ENCODE measurements at places on chromosomes 5 and 9.

- no peak for DNase-seq
Observed at GRCh38 chr9:69121155-69122081, 52.7 kb upstream of the TJP2 start.

DNA sequence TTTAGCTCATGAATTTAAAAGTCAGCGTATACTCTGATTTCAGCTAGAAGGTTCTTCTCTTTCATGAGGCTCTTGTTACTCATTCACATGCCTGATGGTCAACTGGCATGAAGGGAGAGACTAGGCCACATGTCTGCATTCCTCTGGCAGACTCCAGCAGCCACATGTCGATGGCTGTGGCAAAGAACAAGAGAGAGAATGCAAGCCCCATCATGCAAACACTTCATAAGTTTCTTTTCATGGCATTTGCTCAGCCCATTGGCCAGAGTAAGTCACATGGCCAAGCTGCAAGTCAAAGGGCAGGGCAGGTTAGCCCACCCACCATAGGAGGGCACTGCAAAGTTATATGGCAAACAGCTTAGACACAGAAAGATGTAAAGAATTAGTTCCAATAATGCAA lies 5.4 kb downstream of the KCNV2 start:
- DNase-seq: peak; percentile 39

DNA sequence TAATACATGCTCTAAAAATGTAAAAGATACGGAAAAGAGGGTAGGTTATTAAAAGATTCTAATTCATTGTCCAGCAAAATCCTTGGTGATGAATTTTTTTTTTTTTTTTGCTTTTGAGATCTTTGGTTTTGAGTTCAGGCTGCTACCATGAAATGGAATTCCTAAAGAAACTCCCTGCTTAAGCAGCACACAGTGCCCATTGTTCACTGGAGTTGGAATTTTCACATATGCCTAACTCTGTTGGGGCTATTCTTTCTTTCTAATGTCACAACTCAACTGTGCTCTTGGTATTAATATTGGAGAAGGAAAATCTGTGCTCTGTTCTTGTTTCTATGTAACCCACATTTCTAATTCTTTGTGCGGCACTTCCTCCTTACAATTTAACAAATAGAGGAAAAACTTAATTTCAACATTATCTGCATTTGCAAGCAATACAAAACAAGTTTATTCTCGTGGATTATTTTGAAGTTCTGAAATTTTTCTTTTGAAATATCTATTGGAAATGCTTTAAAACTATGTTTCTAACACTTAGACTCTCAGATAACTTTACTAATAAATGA lies 21.6 kb downstream of the MATR3 start:
- DNase-seq: no peak

DNA sequence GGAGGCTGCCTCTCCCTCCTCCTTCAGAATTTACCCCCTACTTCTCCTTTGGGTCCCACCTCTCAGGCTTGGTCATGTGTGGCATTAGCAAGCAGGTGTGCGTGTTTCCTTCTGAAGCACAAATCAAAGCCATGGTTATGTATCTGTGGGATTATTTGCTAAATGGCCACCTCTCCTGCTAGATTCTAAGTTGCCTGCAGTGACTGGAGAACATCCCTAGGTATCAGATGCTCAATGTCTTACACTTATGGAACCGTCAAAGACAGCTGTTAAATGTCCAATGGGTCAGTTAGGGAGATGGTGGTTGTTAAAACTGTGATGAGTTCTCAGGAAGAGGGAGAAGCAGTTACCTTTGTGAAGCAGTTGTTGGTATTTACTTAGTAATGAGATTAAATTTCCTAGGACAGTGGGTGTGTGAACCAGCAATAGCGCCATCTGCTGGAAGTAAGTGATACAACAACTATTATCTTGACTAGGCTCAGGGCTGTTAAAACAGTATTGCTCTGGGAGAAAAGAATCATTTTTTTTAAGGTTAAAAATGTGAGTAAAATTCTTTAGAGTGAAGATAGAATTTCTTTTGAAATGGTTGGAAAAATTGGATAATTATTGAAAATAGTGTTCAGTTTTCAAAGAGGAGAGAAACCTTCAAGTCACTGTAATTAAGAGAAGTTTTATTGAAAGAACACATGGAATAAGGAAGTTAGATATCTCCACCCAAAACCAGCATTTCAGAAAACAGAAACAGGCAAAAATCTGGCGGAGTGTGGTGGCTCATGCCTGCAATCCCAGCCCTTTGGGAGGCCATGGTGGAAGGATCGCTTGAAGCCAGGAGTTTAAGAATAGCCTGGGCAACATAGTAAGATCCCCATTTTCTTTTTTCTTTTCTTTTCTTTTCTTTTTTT lies 71.3 kb downstream of the TMC1 start:
- DNase-seq: peak; percentile 45

DNA sequence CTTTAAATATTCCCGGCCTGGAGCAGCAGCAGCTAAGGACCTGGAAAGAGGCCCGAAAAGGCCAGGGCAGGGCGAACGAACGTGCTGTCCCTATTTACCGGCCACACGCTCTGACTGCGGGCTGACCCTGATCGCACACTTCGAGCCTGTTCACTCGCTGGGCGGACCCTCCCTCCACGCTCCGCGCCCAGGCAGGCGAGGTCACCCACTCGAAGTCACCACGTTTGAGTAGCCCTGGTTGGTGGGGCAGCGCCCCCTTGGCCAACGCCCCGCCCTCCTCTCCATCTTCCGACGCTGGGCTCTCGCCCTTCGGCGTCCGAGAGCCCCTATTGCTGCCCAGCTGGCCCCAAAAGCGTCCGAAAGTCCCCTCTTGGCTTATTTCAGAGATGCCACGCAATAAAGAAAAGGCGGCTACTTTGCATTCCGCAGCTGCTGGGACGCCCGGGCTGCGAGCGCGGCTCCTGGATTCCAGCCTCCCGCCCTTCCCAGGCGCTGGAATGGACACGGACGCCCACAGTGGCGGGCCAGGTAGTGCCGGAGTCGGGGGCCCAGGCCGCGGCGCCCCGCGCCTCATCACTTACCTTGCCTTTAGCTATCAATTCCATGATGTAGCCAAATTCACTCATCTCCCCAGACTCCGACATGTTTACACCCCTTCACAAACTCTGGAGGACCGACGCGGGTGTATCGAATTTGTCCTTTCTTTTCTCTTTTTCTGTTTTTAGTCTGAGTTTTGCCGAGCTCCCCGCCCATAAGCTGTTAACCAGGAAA lies 9.9 kb upstream of the TRIM36 start:
- no peak for DNase-seq

DNA sequence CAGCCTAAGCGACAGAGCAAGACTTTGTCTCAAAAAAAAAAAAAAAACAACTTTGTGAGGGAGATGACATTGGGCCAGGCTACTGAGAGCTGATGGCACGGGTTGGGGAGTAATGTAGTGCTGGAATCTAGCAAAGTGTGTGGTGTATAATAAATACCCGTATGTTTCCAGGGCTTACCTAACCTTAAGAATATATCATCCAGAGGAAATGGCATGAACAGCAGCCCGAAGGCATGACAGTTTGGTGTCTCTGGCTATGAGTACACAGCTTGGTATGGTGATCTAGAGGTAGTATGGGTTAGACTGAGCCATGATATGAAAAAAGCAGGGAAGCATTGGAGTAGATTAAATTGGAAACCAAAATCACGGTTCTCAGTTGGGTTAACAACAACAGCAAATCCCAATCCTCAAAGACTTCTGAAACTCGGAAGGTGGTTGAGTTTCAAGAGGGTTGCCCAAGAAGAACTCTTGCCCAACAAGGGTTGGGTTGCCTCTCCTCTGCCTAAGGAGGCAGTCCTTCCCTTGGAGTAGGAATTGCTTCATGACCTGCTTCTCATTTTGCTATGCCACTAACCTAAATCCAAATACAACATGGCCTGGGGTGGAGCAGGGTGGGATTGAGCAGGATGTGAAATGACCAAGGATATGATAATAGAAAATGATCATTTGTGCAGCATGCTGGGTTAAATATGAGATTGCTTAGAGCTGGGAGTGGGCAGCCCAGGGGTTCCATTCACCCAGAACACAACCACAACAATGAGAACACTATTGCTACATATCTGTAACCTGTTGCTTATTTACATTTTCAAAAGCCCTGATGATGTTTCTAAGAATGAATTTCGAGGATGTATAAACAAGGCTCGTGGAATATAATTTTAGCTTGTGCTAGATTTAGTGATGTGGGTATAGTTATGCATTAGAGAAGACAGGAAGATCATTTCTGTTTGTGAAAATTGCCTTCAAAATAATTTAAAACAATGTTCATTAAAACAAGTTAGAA lies 64.6 kb upstream of the ZFR start:
- no peak for DNase-seq

DNA sequence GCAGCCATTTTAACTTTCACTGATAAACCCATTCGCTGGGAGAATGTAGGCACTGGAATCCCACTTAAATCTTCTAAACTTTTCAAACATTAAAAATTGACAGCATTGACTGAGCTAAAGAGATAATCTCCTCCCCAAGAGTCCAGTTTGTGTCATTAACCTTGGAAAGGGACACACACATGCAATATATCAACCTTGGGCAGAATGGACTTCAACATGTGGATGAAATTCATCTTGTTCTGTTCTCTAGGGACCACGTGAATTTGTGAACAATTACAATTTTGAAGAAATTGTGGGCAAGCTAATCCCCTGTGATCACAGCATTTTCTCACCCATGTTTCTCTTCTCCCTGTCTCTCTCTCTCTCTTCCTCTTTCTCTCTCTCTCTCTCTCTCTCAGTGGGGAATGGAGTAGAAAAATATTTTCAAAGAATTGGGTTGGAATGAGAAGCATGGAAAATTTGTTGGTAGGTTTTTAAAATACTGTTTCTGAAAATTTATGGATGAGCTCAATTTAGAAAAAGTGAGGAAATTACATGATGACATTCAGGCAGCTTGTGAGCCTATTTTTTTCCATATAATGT lies 553.7 kb downstream of the EBF1 start:
- no peak for DNase-seq

DNA sequence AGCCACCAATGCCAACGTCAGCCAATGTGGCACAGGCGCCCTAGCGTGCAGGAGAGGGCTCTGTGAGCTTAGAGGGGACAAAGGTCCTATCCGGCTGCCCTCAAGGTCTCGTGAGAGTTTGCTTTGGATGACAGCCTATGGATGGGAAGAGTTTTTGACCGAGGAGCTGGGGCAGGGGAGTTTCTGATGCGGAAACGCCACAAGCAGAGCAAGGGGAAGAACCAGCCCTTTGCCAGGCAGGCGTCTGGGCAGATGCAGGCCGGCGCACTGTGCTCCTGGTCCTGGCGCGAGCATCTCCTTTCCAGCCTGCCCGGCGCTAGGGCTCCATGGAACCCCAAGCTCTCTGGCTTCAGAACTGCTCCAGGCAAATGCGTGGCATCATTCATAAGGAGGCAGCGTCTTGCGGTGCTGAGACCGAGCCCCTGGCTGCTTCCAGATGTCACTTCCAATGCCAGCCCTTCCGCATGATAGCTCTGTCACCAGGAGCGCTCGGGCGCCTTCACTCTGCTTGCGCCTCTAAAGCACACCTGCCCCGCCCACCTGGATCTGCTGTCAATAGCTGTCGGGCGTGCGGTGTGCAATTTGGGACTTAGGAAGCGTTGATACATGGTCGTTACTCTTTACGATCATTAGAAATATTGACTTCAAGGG lies 374.9 kb upstream of the IRX1 start:
- DNase-seq: no peak

- no peak for DNase-seq
Observed at GRCh38 chr9:27835746-27836145, 262.5 kb upstream of the C9orf72 start.

DNA sequence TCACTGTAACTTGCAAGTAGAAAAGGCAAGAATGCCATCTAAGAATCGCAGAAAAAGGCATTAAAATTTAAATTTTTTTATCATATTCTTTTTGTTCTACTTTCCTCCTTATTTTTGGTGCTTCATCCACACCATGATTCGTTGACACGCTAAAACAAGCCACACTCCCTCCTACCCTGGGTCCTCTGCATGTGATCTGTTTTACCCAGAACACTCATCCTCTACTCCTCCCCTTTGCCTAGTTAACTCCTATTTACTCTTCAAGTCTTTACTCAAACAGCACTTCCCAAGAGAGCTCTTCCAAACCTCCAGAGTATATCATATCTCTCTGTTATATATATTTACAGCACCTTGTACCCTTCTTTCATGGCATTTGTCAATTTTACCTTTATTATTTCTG lies 61.4 kb upstream of the SRP19 start:
- no peak for DNase-seq

DNA sequence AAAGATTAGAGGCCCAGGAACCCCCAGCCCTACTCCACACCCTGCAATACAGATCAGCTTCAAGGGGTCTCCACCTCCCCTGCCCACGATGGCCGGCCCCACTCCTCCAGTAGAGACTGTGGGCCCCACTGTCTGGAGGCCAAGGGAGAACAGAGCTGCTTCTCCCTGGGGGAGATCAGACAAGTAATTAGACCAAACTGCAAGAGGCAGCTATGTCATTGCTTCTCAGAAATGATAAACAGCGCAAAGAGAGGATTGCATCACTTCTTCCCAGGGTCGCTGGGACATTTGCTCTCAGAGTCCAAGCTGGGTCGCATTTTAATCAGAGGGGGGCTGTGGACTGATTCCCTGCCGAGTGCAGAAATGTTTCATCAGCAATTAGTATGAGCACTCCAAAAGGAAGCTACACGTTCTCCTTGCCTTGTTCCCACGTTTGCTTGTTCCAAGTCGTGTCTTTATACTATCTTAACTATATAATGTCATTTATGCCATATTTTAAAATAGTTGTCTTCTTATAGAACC lies 59.9 kb downstream of the ROPN1L start:
- no peak for DNase-seq

- DNase-seq: no peak
Observed at GRCh38 chr9:72043576-72043975, 16.8 kb downstream of the C9orf57 start.

DNA sequence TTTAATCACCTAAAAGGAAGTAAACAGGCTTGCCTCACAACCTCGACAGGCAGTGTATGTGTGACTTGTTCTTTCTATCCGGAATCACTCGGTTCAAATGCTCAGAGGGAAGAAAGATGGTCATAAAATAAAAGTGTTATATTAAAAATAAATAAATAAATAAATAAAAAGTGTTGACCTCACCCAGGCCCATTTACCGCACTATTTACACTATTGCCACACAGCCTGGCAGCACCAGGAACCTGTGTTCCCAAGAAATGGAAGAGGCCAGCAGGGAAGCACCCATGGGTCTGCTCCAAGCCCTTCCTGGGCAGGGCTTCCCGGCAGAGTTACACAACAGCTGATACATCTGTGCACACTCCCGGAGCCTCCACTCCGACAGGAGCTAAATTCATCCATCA lies 127.9 kb downstream of the EFNA5 start:
- DNase-seq: no peak
